Stimulated activated CD8-positive, alpha-beta memory T cell treated with anti-CD3 and anti-CD28 coated beads, Interleukin-12 subunit alpha, Interleukin-12 subunit beta, amount 100 ng/mL, for 1 hour (primary cell): ENCODE measurements at places on chromosomes 16 and 17.
A peak's percentile ranks its signal among the peaks of the same experiment; 100 is the strongest.

GRCh38 chr17:8623591-8623990, 6.9 kb downstream of the MYH10 start:
- DNase-seq: no peak

GRCh38 chr17:43834106-43834505, 1.2 kb upstream of the MPP3 start:
- DNase-seq: no peak

DNA sequence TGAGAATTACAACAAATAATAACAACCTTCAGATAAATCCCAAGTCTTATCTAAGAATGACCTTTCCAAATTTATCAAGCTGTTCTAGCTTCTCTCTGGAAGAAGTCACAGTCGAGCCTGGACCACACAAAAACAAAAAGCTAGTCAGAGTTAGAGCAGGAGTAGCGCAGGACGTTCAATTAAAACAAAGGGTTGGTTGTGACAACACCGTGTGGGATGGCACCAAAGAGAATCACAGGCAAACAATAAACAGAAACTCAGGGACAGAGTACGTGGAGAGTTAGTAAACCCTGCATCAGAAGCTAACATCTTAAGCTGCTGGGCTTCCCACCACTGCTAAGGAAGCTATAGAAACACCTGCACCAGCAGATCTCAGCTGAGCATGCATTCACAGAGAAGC, 23.8 kb downstream of the ARHGAP17 start:
- DNase-seq: no peak

GRCh38 chr17:77167472-77168306, 26.9 kb downstream of the SEC14L1 start:
- DNase-seq: no peak

GRCh38 chr17:28416703-28417311, 10.8 kb upstream of the SLC46A1 start:
- DNase-seq: peak; percentile 30

DNA sequence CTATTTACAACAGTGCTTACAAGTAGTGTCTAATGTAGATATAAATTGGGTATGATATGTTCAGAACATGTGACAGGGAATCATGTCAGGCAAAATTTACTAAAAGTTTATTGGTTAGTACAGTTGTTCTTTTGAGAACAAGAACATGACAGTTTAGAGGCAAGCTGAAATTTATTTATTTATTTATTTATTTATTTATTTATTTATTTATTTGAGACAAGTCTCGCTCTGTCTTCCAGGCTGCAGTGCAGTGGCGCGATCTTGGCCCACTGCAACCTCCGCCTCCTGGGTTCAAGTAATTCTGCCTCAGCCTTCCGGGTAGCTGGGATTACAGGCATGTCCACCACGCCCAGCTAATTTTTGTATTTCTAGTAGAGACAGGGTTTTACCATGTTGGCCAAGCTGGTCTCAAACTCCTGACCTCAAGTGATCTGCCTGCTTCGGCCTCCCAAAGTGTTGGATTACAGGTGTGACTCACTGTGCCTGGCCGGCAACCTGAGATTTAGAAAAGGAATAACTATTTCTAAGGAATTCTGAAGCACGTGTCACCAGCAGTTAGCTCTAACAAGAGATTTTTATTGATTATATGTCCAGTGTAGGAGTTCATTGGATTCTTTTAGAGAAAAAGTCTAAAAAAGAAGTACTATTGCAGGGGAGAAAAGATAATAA, 24.9 kb downstream of the MRTFB start:
- no peak for DNase-seq

GRCh38 chr16:47475786-47476185, 14.7 kb downstream of the PHKB start:
- DNase-seq: no peak

GRCh38 chr17:81115749-81116464, 49.4 kb upstream of the PVALEF start:
- no peak for DNase-seq

DNA sequence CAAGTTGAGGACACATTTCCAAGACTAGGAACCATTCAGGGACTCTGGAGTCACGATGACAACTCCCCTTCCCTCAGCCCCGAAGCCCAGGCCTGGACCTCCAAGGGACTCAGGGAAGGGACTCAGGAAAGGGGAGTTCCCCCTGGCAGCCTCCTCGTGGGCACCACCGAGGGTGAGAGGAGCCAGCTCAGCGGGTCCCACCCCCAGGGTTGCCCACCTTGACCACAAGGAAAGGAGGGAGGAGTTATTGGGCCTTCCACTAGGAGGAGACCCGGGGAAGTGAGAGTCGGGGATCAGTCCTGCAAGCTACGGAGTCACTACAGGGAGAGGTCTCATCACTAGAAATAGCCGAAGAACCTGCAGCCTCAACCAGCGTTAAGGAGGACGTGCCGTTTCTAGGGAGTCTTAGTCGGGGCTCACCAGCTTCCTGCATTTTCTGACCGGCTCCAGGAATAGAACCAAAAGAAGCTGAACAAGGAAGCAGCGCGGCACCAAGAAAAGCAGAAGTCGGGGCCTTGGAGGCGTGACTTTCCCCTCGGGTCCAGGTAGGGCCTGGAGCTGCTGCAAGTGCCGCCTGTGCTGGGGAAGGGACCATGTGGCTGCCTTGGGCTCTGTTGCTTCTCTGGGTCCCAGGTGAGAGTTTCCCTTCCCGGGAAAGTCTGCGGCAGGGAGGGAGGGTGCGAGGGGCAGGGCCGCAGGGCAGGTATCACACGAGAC, at the start of gene CD300A:
TSS of gene CD300A (plus strand) at position 524 of the 717 bp plus-strand sequence. CDS start at position 594, 70 bp downstream.
- DNase-seq: no peak

DNA sequence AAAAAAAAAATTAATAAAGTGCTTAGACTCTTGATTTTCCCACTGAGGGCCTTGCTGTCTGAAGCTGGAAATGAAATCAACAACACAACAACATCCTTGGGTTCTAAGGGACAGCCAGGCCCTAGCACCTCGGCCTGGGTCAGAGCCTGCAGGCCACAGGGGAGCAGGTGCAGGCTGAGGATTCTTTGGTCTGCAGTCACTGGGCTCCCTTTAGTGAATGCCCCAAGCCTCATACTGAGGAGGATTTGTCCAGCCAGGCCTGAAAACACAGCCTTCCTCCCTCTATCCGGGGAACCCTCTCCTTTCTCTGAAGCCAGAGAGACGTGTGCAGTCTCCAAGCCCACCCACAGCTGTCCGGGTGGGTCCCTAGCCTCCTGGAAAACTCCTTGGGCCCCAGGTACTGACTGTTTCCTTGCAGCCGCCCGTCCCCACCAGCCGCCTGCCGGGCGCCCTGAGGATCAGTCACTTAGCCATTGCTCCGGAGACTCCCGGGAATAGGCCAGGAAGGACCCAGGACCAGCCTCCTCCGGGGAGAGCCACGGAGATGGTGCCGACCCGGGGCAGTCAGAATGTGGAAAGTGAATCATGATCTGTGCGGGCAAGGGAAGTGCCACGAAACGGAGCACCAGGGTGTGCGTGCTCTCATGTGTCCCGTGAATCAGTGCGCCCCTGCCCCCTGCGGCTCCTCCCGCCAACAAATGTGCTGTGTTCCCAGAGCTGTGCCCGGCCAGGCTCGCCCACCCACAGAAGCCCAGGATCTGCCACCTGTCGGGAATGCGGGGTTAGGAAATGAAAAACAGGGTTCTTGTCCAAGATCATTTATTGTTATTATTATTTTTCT, 91.0 kb downstream of the RTN4RL1 start:
- DNase-seq: no peak

DNA sequence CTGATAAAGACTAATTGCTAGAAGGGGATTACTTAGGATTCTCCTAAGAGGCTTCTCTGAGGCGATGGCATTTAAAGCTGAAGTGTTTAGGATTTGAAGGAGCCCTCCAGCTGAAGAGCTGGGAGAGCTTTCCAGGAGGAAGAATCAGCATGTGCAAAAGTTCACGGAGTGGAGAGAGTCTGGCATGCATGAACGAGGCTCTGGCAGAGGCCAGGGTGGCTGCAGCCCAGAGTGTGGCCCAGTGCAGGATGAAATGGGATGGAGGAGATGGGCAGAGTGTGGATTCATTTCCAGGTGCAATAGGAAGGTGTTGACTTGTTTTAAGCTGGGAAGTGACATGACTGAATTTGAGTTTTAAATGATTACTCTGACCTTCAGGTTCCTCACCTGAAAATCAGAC, 249.0 kb upstream of the CCL2 start:
- DNase-seq: no peak
